SJSA1 (cell line): ENCODE measurements at places on chromosomes 7 and 10. TPM values are rescaled to one million over a fixed set of nuclear protein-coding genes. Genes with fewer than 3 reads are reported as not detected.

Gene OR6B1
- total RNA-seq = not detected in 2 replicates

Gene C10orf105
- total RNA-seq = not detected in 2 replicates

DNA sequence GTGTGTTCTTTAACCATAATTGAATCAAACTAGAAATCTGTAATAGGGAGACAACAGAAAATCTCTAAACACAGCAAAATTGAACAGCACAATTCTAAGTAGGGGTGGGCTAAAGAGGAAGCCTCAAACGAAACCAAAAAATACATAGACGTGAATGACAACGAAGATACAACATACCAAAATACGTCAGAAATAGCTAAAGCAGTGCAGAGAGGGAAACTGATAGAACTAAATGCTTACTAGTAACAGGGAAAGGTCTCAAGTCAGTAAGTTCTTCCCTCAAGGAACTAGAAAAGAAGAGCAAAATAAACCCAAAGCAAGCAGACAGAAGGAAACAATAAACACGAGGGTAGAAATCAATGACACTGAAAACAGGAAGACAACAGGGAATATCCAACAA is 19.1 kb downstream of the RPP38 start:
- H3K4me1 ChIP-seq = peaks cover 32% of the 10 kb centered on the region
- H3K36me3 ChIP-seq = peaks cover 69% of the 10 kb centered on the region
- no peak overlapping the region for H3K4me3 ChIP-seq
- no peaks in the 10 kb centered on the region for H3K27me3 ChIP-seq
- no peak for DNase-seq

- DNase-seq = no peak
- no peak overlapping the region for H3K4me3 ChIP-seq
- H3K4me1 ChIP-seq = no peaks in the 10 kb centered on the region
- H3K36me3 ChIP-seq = no peaks in the 10 kb centered on the region
- no peak overlapping the region for H3K27ac ChIP-seq
These were observed 478.7 kb downstream of the TYW1 start for GRCh38 chr7:67475293-67475692.
